NCI-H1092 (cell line): ENCODE measurements at places on chromosomes 13 and 19.

GRCh38 chr19:3065675-3066357, 3.5 kb upstream of the TLE5 start:
- peak; percentile 79 for DNase-seq

GRCh38 chr13:34322014-34322742, 504.2 kb downstream of the RFC3 start:
- no peak for DNase-seq

GRCh38 chr13:45416516-45417128, 1.6 kb downstream of the SLC25A30 start:
- DNase-seq, result peak; percentile 9

- DNase-seq, result no peak
Observed at GRCh38 chr13:59494560-59494970, 669.2 kb downstream of the DIAPH3 start.

- no peak for DNase-seq
Observed at GRCh38 chr13:26962671-26963070, 202.1 kb upstream of the GPR12 start.

DNA sequence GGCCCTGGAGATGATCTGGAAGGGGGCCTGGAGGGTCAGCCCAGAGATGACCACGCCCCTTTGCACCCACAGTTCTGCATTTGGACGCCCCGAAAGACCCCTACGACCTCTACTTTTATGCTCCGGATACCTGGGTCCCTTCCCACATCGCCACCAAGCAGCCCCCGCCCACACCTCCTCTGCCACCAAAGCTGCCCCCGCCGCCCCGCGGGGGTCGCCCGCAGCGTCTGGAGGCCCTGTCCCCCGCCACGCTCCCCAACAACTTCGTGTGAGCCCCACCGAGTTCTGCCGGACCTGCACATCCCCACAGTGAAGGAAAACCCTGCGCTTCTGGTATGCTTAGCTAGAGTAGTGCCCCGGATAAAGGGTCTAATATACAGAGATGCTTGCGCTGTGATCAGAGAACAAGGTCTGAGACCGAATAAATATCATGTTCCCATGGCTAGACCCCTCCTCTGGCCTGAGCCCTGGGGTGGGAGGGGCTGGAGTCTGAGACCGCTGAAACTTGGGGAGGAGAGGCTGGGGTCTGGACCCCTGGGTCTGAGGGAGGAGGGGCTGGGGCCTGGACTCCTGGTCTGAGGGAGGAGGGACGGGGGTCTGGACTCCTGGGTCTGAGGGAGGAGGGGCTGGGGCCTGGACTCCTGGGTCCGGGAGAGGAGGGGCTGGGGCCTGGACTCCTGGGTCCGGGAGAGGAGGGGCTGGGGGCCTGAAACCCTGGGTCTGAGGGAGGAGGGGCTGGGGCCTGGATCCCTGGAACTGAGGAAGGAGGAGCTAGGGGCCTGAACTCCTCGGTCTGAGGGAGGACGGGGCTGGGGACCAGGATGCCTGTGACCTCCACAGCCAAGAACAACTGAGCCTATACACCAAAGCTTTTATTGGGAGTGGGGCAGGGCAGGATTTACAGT, 3.6 kb downstream of the GFY start:
- DNase-seq, result no peak

DNA sequence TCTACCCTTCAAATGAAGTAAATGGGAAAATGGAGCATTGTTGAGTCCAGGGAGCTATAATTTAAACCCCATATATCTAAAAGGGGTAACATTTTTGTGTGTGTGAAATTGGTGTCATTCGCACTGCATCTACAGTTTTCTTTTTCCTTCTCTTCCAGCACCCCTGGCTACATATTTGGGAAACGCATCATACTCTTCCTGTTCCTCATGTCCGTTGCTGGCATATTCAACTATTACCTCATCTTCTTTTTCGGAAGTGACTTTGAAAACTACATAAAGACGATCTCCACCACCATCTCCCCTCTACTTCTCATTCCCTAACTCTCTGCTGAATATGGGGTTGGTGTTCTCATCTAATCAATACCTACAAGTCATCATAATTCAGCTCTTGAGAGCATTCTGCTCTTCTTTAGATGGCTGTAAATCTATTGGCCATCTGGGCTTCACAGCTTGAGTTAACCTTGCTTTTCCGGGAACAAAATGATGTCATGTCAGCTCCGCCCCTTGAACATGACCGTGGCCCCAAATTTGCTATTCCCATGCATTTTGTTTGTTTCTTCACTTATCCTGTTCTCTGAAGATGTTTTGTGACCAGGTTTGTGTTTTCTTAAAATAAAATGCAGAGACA, 28.6 kb downstream of the ALOX5AP start:
- DNase-seq, result no peak

DNA sequence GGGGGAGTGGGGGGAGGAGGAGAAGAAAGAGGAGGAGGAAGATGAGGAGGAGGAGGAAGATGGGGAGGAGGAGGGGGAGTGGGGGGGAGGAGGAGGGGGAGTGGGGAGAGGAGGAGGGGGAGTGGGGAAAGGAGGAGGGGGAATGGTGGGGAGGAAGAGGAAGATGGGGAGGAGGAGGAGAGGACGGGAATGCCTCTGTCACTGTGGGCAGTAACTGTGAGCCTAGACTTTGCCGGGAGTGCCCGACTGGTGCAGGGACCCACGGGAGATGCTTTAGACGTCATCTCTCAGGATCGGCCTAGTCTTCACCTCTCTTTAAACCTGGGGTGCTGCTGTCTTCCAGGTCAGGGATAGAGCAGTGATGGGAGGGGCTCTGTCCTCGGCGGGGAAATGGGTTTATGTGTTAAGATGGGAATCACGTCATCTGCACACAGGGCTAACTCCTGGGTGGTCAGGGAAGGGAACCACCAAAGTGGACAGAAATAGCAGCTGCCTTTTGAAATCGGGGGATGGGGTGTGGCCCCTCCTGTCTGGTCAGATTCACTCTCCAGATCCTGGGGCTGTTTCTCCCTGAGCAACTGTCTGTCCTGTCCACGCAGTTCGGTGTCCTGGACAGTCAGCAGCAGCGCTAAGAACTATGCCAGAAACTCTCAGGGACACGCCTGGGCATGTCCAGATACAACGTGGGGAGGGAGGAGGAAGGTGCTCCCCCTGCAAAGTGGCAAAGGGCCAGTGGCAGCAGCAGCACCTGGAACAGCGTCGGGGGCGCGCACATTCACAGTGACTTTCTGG, 26.9 kb downstream of the GAS6 start:
- no peak for DNase-seq

DNA sequence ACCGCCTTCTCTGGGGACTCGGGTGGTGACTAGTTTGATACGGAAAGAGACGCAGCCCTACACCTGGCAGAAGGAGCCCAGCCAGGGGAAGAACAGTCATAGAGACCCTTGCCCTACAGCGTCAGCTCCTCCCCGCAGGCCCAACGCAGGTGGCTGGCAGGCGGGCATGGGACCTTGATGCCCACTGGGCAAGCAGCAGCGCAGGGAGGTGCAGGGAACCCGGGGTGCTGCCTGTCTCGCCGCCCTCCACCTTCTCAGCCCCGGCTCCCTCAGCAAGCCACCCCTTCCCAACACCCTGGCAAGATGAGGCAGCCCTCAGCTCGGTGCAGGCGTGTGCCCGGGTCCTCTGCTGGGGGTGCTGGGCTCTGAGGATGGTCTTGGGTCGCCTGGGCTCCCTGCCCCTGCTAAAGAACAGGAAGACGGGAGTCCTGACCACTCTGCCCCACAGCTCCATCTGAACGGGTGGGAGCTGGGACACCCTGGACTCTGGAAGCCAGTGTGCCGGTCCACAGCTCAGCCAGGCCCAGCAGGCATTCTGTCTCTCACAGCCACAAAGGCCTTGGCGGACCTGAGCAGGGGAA, 9.0 kb downstream of the MIER2 start:
- DNase-seq, result no peak

GRCh38 chr13:26989261-26989956, 182.2 kb downstream of the USP12 start:
- DNase-seq, result no peak

DNA sequence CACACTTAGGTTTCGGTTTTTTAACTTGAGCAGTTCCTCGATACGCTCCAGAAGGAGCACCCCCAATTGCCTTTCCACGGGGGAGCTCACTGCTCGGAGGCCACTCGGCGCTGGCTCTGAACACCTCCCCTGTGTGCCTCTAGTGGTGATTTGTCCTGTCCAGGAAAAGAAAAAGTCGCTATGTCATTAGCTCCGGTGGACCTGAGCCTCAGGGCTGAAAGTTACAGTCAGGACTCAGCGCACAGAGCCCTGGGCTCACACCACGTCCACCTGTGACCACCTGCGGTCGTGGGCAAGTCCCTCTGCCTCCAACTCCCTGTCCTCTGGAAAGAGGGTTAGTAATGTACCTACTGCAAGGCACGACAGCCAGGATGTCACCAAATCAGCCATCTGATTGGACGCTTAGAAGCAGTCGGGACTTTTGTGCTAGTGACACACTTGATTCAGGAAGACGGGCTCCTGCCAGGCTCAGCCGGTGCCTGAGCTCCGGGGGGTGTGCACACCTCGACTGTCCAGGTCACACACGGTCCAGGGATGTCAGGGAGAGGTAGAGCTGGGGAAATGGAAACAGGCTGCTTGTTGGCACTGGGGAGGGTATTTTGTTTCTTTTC, 3.9 kb upstream of the TMPRSS9 start:
- no peak for DNase-seq

GRCh38 chr13:20610006-20610405, 43.0 kb downstream of the IFT88 start:
- DNase-seq, result no peak

DNA sequence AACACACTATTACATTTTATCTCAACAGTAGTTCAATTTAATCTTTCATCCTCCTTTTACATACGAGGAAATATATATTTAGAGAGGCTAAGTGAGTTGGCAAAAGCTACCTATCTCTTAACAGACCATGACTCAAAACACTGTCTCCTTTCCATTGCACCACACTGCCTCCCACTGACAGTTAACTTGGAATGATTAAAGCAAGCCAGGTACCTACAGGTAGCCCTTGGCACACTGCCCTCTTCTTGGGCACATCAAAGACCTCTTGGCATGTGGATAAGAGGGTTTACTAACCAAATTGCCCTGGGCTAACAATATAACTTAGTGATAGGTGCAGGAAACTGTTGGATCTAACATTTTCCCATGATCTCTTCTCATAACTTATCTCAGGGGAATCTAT, 1.8 kb downstream of the ABHD13 start:
- DNase-seq, result no peak

GRCh38 chr13:66543780-66544179, 686.4 kb downstream of the PCDH9 start:
- DNase-seq, result no peak

DNA sequence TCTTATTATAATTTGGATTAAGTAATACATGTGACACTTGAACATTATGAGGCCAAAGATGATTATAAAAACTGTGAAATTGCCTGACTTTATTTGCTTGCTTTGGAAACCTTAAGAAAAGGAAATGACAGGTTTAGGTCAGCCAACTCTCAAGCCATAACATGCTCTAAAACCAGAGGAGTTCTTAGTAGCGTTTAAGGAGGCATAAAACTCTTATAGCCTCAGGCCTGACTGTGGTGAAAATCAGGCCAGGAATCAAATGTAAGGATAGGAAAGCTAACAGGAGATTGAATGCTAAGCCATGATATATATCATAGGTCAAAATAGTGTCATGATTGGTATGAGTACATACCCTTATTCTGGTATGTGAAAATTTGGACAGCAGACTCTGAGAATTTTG, 1142.4 kb upstream of the MIR17HG start:
- DNase-seq, result no peak

DNA sequence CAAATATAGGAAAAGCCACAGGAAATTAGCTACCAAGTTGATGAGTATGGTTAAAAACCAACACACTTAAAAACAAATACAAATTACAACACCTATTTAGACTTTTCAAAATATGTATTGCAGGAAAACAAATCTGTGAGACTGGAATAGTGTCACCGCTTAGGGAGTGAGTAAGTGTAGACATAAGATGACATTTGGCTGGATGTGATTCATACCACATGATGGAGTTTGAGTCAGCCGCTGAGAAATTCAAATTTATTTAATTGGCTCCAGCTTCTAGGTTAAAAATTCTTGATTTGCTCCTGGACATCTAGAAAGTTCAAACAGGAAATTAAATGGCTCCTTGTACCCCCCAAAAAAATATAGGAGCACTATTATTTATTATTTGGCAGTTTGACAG, 531.7 kb downstream of the SLITRK1 start:
- DNase-seq, result no peak

DNA sequence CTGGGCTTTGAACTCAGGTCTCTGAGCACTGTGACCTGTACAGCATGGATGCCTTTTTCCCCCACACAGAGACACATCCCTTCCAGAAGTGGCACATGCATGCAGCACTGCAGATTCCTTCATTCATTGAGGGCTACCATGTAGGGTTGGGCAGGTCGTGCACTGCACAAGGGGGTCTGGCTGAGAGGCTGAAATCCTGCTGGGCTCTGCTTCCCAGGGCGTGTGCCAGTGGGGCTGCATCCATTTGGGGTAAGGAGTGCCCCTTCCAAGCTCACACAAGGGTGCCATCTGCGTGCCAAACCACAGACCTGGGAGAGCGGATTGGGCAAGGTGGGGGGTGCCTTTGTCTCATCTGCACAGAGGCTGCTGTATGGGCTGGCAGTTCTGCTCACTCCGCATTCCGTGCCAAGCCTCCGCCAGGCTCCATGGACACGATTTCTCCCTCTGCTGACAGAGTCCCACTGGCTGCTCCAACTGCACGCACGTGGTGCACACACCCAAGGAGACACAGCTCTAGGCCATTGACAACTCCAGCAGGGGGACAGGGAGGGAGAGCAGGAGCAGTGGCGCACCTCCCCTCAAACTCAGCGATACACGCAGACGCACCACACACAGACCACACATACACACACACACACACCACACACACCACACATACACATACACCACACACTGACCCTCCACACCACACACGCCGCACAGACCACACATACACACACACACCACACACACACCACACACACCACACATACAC, 4.5 kb upstream of the SHISA7 start:
- DNase-seq, result no peak

DNA sequence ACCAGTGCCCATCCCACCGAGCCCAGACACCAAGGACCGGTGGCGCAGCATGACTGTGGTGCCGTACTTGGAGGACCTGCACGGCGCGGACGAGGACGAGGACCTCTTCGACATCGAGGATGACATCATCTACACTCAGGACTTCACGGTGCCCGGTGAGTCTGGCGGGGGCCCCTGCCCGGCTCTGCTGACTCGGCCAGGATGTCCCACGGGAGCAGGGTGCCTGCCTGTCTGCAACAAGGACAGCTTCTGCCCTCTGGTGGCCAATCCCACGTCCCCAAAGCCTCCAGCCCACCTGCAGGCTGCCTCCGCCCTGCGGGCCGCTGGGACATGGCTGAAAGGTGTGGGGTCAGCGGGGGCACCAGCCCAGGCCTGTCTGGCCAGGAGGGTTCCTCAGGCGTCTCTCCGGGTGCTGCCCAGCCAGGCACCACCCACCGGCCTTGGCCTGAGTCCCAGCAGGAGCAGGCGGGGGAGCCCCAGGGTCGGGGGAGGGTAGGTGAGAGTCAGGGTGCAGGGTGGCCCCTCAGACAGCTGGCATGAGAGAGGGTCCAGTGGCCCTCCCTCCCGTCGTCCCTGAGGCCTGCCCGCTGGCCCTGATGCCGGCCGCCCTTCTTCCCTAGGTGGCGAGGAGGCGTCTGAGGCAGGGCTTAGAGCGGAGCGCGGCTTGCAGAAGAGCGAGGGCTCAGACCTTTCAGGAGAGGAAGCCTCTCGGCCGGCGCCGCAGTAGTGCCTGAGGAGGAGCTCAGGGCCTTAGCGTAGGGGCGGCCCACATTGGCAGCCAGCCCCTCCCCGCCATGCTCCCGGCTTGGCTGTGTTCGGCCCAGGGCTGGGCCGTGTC, 14.6 kb downstream of the CBARP start:
- DNase-seq, result no peak

- DNase-seq, result peak; percentile 38
Observed at GRCh38 chr13:51797664-51798488, 6.1 kb downstream of the DHRS12 start.

- DNase-seq, result no peak
Observed at GRCh38 chr19:42091742-42092141, 15.8 kb downstream of the ZNF574 start.
